ENCODE measurements at places on chromosomes 3 and 15.

DNA sequence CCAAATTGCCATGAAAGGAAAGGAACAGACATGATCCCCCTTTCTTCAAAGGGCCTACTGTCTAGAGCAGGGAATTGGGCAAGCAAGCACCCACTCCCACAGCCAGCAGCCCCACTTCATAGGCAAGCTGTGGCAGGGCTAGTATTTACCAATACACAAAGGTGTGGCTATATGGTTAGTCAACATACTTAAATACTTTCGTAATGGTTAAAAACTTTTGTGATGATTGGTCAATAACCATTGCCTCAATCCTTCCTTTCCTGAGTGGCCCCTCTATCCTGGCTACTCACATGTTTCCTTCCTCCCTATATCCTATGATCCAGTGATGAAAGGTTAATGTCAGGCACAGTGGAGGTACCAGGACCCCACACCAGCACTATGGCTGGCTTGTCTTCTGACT, 30.1 kb upstream of the ARL8B start:
- DNase-seq = no peak

DNA sequence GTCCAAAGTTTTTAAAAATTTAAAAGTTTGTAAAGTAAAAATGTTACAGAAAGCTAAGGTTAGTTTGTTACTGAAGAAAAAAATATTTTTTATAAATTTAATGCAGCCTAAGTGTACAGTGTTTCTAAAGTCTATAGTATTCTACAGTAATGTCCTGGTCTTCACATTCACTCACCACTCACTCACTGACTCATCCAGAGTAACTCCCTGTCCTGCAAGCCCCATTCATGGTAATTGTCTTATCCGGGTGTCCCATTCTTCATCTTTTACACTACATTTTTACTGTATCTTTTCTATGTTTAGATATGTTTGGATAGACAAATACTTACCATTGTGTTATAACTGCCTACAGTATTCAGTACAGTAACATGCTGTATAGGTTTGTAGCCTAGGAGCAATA, 36.7 kb upstream of the ATP10A start:
- DNase-seq = no peak

GRCh38 chr3:156865732-156866131, 39.6 kb downstream of the LEKR1 start:
- no peak for DNase-seq

GRCh38 chr3:157786211-157786610, 283.0 kb upstream of the VEPH1 start:
- DNase-seq = no peak

GRCh38 chr3:156674911-156675829, 780 bp downstream of the TIPARP start:
- peak; percentile 37 for DNase-seq

- no peak for DNase-seq
Observed at GRCh38 chr15:60526127-60526616, 47.2 kb upstream of the ICE2 start.

DNA sequence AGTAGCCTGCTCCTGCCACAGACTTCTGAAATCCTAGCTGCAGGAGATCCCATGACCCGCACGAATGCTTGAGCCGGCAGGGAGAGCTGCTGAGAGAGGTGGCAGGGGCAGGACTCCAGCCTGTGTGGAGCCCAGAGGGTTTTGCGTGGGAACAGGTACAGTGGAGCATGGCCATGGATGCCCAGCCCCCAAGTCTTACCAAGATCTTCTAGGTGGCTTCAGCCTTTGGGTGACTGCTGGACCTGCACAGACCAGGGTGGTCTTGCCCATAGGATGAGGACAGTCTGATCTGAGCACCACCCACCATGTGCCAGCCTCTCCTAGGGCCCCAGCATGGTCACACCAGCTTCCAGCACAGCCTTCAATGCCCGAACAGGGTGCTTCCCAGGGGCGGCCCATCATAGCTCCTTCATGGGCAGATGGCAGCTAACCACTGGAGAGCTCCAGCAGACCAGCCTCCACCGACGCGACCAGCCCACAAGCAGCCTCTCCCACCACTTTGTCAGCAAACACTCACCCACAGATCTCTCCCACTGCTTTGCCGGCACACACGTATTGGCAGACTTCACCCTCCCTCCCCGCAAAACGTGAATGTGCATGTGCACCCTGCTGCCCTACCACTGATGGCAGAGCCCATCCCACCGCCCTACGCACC, 56.0 kb downstream of the ADAMTS17 start:
- DNase-seq = no peak

DNA sequence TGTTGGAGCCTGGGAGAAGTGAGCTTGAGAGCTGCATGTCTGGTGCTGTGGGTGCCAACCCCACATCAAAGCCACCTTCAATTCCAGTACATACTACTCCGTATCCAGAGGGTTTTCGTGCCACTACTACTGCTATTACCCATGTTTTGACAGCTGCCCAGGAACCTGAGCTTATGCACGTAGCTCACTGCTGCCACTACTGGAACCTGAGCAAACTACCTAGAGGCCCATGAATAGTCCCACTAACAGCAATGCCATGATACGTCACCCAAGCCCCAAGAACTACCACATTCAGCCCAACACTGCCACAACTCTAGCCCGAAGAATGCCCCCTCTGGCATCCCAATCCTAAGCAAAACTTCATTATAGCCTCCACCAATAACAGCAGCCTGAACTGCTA, 215.2 kb upstream of the BCHE start:
- DNase-seq = no peak

GRCh38 chr3:8658306-8659212, 14.0 kb upstream of the SSUH2 start:
- no peak for DNase-seq

GRCh38 chr15:92384381-92384780, 9.3 kb upstream of the ST8SIA2 start:
- no peak for DNase-seq

- DNase-seq = no peak
Observed at GRCh38 chr15:42808913-42809312, 72.0 kb upstream of the CDAN1 start.

- no peak for DNase-seq
Observed at GRCh38 chr3:133548090-133548489, 25.4 kb upstream of the CDV3 start.

- DNase-seq = no peak
Observed at GRCh38 chr3:190083635-190084034, 37.1 kb downstream of the P3H2 start.

DNA sequence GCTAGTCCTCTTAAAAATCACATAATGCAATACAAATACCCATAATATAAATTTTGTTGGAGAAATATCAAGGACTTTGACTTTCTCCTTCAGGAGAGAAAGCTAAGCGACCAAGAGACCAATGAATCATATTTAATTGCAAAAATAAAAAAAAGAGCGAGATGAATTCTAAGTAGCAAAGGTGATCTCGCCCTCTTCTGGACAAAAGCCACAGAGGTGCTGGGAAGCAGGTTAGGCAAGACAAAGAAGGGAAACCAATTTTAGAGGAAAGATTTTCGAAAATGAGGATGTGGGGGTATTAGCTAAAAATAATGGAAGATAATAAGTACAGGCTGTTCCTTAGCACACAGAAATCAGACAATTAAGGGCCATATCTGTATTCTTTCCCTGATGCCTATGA, 111.4 kb upstream of the PLAAT1 start:
- no peak for DNase-seq

- no peak for DNase-seq
Observed at GRCh38 chr3:157065201-157065600, 94.7 kb downstream of the CCNL1 start.

- DNase-seq = no peak
Observed at GRCh38 chr3:182183716-182184430, 472.1 kb downstream of the SOX2 start.

- no peak for DNase-seq
Observed at GRCh38 chr15:81478354-81478753, 104.3 kb upstream of the TMC3 start.

GRCh38 chr15:25643120-25643519, 204.3 kb upstream of the UBE3A start:
- no peak for DNase-seq

DNA sequence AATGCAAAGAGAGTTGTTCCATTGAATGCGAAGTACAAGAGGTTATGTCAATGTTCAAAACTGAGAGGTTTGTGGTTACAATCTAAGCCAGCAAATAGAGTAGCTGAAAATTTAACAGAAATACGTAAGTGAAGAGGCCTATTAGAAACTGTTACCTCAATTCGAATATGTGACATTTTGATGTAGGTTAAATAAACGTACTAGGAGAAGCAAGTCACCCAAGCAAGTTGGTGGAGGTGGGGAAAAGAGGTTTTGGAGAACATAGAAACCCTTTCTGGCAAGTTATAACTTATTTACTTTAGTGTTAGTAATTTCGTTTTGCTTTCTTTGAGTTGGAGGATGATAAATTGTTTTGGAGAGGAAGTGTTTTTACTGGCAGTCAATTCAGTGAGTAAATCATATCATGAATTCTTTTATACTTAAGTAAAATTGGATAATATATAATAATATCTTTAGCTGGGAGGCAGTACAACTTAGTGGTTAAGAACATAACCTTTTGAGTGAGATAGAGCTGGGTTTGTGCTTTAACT, 91.2 kb upstream of the NAALADL2 start:
- no peak for DNase-seq

- DNase-seq = no peak
Observed at GRCh38 chr3:72746430-72747411, 101.5 kb downstream of the SHQ1 start.

- DNase-seq = no peak
Observed at GRCh38 chr15:48584090-48584811, 61.3 kb downstream of the FBN1 start.

- DNase-seq = no peak
Observed at GRCh38 chr15:52491472-52491871, 37.2 kb downstream of the MYO5A start.

DNA sequence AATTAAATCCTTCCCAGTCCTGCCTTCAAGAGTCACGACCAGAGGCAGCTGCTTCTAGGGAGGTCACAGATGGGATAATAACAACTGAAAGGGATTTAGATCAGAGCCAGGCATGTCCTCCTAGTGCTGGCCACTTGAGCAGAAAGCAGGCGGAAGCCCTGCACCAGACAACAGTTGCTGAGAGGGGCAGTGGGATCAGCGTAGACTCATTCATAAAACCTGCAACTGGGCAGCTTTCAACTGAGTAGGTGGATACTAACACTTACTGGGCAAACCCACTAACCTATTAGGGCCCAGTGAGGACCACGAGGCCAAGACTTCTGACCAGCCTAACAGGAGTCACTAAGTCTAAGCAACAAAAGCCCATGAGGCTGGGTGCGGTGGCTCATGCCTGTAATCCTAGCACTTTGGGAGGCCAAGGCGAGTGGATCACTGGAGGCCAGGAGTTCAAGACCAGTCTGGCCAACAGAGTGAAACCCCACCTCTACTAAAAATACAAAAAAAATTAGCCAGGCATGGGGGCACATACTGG, 67.0 kb downstream of the DAPK2 start:
- no peak for DNase-seq

GRCh38 chr3:111723293-111724215, 128.4 kb upstream of the ZBED2 start:
- DNase-seq = no peak

GRCh38 chr15:36757189-36757814, 177.9 kb downstream of the CDIN1 start:
- DNase-seq = no peak

- no peak for DNase-seq
Observed at GRCh38 chr15:29919380-29919881, 97.2 kb upstream of the TJP1 start.

DNA sequence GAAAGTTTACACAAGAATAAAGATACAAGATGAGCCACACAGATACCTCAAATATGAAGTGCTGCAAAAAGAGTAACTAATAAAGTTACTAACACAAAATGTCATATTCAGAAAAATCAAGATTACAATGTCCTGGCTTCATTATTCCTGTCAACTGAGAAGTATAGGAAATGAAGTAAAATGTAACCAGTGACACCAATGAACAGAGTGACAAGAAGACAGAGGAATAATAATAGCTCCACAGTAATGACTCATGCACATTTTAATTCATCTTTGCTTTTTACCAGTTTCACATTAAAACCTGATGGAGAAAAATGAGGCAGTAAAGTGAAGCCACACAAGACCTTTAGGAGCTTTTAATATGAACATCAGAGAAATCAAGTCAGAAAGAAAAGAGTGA, 214.1 kb downstream of the ZBBX start:
- no peak for DNase-seq

DNA sequence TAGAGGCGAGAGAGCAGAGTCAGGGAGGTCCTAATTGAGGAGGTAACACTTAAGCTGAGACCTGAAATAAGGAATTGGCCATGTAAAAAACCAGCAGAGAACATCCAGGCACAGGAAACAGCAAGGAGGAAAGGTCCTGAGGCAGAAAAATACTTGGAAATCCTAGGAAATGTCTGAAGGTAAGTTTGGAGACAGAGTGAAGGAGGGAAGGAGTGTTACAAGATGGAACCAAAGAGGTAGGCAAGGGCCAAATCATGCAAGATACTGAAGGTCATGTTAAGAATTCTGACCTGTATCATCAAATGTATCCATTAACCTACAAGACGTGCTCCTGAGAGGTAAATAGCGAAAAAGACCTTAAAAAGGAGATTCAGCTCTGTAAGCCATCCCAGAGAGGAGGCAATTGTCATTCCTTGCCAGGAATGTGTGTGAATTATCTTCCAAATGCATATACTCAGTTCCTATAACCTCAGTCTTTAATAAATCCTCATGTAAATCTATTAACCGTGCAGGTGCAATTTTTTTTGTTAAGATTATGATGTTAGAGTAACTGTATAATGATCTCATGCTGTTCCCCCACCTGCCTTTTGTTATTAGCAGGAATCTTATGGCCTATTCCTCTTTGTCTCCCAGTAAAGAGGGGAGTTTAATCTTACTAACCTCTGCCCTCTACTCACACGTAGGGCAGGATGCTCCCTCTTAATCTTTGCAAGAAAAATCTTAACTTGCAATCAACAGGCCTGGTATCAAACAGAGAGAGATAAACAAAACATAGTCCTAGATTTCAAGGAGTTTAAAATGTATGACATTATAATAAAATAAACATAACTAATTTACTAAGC, 166.9 kb downstream of the ULK4 start:
- no peak for DNase-seq

- no peak for DNase-seq
Observed at GRCh38 chr3:41202075-41202833, 2.9 kb downstream of the CTNNB1 start.

- no peak for DNase-seq
Observed at GRCh38 chr3:55554634-55555425, 67.7 kb upstream of the WNT5A start.
